ENCODE measurements at places on chromosomes 4 and X.
A peak's percentile ranks its signal among the peaks of the same experiment; 100 is the strongest.

DNA sequence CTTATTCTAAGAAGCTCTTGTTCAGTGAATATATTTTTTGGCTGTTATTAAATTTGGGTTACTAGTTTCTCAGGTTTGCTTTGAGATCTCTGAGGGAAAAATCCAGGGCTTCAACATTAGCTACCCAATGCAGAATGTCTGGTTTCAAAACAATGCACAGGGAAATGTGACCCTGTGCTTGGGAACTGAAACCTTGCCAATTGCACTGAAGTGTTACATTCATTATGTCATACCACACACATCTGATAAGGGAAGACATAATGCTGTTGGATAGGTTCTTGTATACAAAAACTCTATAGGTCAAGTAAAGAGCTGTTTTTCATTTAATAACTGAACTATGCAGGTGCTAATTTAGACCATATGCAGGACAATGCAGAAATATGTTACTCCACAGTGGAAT lies 345.3 kb upstream of the BMP3 start:
- DNase-seq, result no peak

GRCh38 chr4:126479709-126480108 lies 1153.0 kb upstream of the INTU start:
- DNase-seq, result no peak

- no peak for DNase-seq
These were observed 70.7 kb downstream of the ANKRD50 start for GRCh38 chr4:124641715-124642381.

DNA sequence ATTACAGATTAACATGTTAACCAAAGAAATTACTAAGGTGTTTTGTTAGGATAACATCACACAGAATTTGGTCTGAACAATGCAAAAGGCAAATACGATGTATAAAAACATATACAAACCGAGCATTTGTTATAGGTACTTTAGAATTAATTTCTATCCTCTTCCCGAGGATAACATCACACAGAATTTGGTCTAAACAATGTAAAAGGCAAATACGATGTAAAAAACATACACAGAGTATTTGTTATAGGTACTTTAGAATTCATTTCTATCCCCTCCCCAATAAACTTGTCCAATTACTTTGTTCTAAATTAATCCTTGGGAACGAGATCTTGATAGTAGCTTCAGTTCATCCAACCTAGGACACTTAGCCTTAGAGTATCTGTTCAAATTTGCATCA lies 7.6 kb downstream of the HNRNPDL start:
- no peak for DNase-seq

GRCh38 chr4:114964026-114964425 lies 149.4 kb downstream of the NDST4 start:
- DNase-seq, result no peak

DNA sequence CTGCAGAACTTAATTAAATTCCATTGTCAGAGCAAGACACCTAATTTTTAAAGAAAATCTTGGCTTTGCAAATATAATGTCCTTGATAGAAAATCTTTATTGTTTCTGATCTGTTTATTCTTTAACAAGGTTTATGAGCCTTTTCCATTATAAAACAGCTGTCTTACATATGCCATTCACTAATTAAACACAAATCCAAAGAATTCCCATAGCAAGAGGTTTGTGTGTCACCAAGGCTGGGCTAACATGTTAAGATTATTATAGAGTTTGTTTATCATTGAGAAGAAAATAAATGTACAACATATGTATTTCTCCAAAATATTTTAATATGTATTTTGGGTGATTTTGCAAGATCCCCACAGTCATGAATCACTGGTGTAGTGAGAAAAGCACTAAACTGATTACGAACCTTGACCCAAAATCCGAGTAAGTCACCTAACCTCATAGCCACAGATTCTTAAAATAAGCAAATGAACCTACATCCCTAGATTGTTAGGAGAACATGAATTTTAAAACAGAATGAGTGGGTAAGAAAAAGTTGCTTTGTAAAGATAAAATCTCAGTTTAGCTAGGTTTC lies 694.8 kb upstream of the INTU start:
- DNase-seq, result no peak

GRCh38 chr4:156732634-156733033 lies 239.0 kb downstream of the PDGFC start:
- DNase-seq, result no peak

DNA sequence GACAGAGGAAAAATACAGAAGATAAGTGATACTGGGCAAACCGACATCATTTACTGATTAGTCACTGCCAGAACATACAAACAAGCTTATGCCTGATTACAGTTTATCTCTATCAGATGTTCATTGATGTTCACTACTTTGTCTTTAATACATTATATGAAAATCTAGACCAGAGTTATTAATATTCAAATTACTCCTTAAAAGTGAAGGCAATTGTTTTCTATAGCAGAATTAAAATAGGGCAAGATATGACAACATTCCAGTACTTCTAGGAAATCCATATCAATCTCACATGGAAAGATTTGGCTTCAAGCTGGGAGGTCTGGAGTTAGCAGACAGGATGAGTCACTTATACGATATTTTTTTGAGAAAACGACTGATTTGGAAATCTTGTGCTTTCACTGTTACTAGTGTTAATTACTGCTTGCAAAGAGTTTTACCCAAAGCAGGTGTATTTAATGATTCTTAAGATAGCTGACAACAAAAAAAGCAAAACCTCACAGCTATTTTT lies 31.8 kb downstream of the HPGD start:
- no peak for DNase-seq

- no peak for DNase-seq
These were observed 64.0 kb downstream of the HHIP start for GRCh38 chr4:144709793-144710525.

- DNase-seq, result no peak
These were observed 135.2 kb upstream of the EDNRA start for GRCh38 chr4:147345662-147346061.

GRCh38 chr4:118032691-118033090 lies 1.6 kb upstream of the NDST3 start:
- DNase-seq, result no peak

DNA sequence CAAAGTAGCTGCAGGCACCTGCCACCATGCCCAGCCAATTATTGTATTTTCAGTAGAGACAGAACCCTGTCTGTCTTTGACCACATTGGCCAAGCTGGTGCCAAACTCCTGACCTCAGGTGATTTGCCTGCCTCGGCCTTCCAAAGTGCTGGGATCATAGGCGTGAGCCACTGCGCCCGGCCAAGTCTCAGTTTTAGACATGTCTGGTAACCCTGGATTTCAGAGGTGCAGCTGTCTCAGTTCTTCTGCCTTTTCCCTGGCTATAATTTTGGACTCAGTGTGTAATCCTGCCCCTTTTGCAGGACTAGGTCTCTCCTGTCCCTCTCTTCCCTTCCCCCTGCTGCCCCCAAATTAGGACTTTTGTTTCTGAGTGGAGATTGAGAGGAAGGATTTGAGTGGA lies 46.6 kb downstream of the FAM193A start:
- DNase-seq, result no peak

DNA sequence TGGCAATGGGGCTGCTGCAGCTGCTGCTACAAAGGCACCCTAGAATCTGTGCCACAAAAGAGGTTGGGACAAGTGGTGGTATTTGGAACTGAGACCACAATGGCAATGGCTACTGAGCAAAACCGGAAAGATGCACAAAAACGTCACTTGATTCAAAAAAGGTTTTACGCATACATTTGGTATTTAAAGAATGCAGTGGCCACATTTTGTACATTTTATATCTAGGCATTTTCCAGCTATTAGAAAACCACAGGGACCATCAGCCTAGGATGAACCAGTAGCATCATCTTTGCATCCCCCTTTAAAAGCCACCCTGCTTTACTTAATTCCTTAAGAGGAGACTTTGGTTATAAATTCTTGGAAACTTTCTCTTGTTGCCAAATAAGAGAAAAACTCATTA lies 104.8 kb upstream of the CXCL13 start:
- no peak for DNase-seq

DNA sequence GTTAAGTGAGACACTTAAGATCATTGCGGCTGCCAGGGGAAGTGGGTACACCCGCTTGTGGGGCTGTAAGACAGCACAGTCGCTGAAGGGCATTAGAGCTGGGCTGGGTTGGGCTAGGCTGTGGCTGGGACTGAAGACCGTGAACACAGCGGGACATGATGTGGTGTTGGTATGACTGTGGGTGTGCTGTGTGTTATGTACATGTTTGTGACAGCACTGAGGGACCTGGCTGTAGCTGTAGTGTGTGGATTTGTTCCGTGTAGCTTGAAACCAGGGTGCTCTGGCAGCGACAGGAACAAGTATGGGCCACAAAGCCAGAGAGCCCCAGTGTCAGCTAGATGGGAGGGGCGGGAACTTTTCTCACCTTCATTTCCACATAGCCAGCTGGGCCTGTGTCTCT lies 82.1 kb downstream of the NHSL2 start:
- DNase-seq, result no peak

- no peak for DNase-seq
These were observed 377.0 kb downstream of the ZNF674 start for GRCh38 chrX:46168254-46168653.

GRCh38 chr4:183504930-183505610 lies at the start of gene ING2:
Gene ING2, plus strand, starts transcription at chr4:183505058. Its CDS starts 138 bp downstream, at chr4:183505196.
- DNase-seq, result no peak

GRCh38 chrX:106300239-106300638 lies 132.1 kb downstream of the PWWP3B start:
- no peak for DNase-seq

DNA sequence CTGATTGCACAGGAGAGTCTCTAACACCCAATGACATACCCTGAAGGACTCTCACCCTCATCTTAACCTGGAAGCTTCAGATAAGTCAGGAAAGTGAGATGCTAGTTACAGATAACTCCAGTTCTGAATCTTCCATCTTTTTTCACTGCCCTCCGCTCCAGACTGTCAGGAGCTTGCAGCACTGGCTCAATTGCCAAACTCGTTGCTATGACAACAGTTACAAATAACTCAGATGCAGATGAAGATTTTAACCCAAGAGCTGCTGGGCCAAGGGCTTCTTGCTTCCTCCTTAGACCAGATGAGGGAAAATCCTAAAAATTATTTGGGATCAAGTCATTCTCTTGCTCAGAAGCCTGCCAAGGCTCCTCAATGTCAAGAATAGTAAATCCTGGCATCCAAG lies 109.1 kb upstream of the HUWE1 start:
- no peak for DNase-seq

- DNase-seq, result no peak
These were observed 216.6 kb downstream of the DCTD start for GRCh38 chr4:182700362-182701160.

- no peak for DNase-seq
These were observed 39.4 kb downstream of the ANTXR2 start for GRCh38 chr4:80033581-80033980.

- DNase-seq, result no peak
These were observed 148.5 kb downstream of the FAM13A start for GRCh38 chr4:88908521-88908920.

GRCh38 chr4:11005300-11005699 lies 320.7 kb upstream of the CLNK start:
- no peak for DNase-seq

DNA sequence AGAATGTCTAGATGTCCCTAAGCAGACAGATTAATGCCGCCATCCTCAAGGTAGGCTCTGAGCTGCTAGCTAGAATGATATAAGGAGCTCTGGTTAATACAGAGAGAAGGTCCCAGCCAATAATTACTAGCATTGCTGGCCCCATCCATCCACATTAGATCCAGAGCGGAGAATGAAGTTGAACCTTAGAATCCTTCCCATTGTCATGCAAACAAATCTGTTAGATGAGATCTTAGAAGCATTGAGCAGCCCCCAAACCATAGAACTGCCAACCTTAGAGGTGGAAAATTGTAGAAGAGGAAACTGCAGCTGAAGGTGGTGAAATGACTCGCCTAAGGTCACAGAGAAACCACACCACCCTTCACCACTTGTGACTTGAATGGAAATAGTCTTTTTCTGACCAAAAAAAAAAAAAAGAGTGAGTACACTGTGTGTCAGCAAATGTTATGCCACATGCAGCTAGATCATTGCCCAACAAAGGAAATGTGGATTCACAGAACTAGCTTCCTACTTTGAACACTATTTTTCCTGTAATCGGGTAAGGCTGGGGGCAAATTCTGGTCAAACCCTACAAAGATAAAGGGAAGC lies 162.1 kb downstream of the SMIM20 start:
- DNase-seq, result no peak

- DNase-seq, result no peak
These were observed 287.1 kb upstream of the ADGRL3 start for GRCh38 chr4:60913002-60913401.

DNA sequence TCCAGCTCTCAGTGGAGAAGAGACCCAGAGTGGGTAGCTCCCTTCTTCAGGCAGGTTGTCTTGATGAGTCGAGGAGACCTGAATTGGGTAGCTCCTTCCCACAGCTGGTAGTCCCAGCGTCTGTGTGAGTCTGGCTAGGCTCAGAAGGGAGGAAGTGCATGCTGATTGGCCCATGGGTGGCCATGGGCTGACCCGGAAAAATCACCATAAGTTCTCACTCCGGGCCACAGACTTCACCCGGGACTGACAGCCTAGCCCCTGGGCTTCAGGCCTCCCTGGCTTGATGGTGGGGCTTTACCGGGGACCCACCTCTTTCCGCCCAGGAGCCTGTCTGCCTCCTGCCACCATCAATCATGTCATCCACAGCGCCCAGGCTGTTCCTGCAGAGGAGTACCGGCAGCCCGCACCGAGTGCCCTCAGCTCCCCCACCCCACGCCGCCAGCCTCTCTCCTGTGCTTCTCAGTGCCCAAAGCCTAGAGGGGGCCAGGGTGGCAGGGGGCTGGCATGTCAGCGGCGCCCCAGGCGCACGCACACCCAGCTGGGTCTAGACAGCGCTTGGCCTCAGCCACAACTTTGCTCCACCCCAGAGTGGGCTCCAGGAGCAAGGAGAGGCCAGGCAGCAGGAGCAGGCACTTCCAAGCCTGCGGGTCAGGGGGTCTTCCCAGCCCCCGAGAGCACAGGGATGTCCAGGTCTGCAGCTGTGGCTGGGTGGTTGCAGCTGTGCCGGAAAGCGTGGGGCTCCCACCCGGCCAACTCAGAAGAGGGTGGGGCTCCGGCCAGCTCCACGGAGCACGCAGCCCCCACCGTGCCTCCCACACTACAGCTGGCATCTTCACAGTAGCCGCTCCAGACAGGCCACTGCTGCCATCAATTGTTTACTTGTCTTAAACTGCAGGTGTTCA lies 16.1 kb upstream of the SAT1 start:
- peak; percentile 51 for DNase-seq

DNA sequence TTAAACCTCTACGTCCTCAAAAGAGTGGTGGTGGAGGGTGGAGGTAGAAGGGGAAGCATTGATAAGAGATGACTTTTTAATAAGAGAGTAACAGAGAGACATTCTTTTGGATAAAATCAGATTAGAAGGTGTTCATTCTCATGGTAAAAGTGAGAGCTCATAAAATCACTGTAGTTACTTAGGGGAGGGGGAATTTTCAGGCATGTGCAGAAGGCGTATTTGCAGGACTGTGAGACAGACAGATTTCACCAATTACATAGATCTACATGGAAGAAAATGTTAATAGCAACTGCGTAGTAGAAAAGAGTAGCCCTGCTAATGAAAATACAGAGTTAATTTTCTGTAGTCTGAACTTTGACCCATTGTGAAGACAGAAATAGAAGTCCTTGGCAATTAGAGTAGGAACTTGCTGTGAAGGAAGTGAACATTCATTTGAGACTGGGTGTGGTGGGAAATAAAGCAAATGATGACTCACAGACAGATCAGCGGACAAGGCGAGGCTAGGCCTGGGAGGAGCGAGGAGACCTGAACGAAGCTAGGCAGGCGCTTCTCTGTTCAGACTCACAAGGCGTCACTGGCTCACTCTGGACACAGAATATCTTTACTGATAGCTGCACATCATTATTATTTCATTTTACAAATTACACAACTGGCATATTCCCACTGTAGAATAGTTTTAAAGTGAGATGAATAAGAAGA lies 57.2 kb upstream of the FAM9C start:
- DNase-seq, result peak; percentile 42

GRCh38 chrX:115547448-115547847 lies 13.5 kb upstream of the PLS3 start:
- DNase-seq, result no peak

Measured in Peyer's patch (tissue), 4 donors.